ENCODE measurements at places on chromosomes 7 and 10. TPM values are rescaled to one million over a fixed set of nuclear protein-coding genes. Genes with fewer than 3 reads are reported as not detected.

The ARHGEF35 gene
- total RNA-seq = 14.9 TPM

The SPDYE11 gene
- total RNA-seq = 0.11 TPM

The C10orf67 gene
- 0.11 TPM for total RNA-seq

The ANKRD61 gene
- 0.29 TPM for total RNA-seq

The FOXI2 gene
- total RNA-seq = not detected

DNA sequence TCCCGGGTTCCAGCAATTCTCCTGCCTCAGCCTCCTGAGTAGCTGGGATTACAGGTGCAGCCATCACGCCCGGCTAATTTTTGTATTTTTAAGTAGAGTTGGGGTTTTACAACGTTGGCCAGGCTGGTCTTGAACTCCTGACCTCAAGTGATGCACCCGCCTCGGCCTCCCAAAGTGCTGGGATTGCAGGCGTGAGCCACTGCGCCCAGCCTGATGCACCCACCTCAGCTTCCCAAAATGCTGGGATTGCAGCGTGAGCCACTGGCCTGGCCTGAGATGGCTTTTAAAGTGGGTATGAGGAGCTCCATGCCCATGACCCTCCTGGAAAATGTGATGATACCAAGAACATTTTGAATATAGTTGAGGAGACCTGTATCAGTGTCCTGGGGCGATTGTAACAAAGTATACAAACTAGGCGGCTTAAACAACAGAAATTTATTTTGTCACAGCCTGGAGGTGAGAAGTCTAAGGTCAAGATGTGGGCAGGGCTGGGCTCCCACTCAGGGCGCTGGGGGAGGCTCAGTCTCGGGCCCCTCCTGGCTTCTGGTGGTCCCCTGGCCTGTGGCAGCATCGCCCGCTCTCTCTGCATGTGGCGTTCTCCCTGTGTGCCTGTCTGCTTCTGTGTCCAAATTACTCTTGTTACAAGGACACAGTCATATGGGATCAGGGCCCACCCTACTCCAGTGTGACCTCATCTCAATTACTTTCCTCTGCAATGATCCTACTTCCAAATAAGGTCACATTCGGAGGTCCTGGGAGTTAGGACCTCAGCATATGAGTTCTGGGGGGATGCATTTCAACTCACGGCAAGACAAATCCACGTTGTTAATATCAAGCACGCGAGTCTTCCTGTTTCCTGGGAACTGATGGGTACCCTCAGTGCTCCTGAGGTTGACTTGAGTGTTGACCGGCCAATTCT lies 108.8 kb downstream of the ACTR3B start:
- DNase-seq = no peak
- no peak overlapping the region for H3K27ac ChIP-seq
- no peak overlapping the region for H3K4me3 ChIP-seq
- no peaks in the 10 kb centered on the region for H3K27me3 ChIP-seq

DNA sequence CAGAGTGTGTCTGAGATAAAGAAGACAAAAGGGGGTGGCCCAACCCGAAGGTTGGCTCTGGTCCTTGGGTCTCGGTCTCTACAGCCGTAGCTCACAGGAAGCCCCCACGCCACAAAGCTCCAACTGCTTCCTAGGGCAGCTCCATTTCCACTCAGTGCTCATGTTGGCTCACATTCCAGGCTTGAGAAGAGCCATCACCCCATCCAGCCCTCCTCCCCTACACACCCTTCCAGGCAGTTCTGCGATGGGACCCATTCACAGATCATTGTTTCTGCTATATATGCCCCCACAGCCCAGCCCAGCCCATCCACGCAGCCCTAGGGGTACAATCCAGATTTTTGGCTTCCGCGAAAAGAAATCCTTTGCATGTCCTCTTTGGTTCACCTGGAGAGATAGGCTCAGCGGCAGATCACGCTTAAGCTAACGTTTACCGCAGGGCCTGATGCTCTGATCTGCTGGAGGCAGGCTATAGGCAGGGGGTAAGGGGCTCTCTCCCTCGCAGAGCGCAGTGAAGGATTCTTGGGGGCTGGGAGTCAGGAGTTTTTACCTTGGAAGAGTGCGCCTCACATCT lies 6.2 kb upstream of the HOXA11 start:
- peak overlapping the region; percentile 80 for H3K27ac ChIP-seq
- H3K27me3 ChIP-seq = peaks cover 96% of the 10 kb centered on the region
- no peak for DNase-seq
- H3K4me1 ChIP-seq = peaks cover 55% of the 10 kb centered on the region
- no peak overlapping the region for H3K4me3 ChIP-seq

DNA sequence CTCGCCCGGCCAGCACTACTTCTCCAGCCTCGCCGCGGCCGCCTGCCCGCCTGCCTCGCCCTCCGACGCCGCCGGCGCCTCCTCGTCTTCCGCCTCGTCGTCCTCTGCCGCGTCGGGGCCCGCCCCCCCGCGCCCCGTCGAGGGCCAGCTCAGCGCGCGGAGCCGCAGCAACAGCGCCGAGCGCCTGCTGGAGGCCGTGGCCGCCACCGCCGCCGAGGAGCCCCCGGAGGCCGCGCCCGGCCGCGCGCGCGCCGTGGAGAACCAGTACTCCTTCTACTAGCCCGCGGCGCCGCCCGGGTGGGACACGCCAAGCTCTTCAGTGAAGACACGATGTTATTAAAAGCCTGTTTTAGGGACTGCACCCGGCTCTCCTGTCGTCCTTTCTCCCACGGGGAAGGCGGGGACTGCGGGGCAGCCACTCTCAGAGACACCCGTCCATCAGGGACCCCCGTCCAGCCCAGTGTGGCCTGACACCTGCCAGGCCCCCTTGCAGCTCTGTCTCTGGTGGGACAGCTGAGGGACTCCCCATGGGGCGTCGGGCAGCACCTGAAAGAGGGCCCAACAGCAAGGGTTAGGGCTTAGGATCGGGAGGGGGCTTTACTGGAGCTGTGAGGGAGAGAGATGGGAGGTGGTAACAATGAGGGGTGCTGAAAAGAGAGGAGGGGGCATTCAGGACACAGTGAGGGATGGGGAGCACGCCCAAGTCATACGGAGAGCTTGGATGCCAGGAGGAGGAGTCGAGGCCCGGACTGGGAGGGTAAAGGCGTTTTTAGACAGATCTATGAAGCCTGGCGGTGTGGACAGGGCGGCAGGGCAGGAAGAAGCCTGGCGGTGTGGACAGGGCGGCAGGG lies 34.7 kb downstream of the SPDYE6 start:
- DNase-seq = no peak
- no peaks in the 10 kb centered on the region for H3K4me1 ChIP-seq
- peaks cover 16% of the 10 kb centered on the region for H3K27me3 ChIP-seq
- no peak overlapping the region for H3K4me3 ChIP-seq

GRCh38 chr7:35816514-35816913 lies 15.7 kb downstream of the SEPTIN7 start:
- H3K4me3 ChIP-seq = no peak overlapping the region
- DNase-seq = no peak
- peaks cover 2% of the 10 kb centered on the region for H3K4me1 ChIP-seq
- H3K27me3 ChIP-seq = no peaks in the 10 kb centered on the region

GRCh38 chr10:21514818-21515351 lies 10.6 kb downstream of the SKIDA1 start:
- no peaks in the 10 kb centered on the region for H3K36me3 ChIP-seq
- H3K4me3 ChIP-seq = peak overlapping the region; percentile 83
- H3K27ac ChIP-seq = peak overlapping the region; percentile 96
- H3K27me3 ChIP-seq = no peaks in the 10 kb centered on the region

- H3K36me3 ChIP-seq = no peaks in the 10 kb centered on the region
- no peak for DNase-seq
- no peak overlapping the region for H3K4me3 ChIP-seq
- no peaks in the 10 kb centered on the region for H3K27me3 ChIP-seq
These were observed 8.3 kb upstream of the SLC25A13 start for GRCh38 chr7:96330193-96330592.

- no peak overlapping the region for H3K4me3 ChIP-seq
- H3K27ac ChIP-seq = peak overlapping the region; percentile 56
- H3K36me3 ChIP-seq = no peaks in the 10 kb centered on the region
- H3K4me1 ChIP-seq = peaks cover 14% of the 10 kb centered on the region
- H3K27me3 ChIP-seq = peaks cover 8% of the 10 kb centered on the region
These were observed 549 bp downstream of the GPNMB start for GRCh38 chr7:23247046-23247602.

DNA sequence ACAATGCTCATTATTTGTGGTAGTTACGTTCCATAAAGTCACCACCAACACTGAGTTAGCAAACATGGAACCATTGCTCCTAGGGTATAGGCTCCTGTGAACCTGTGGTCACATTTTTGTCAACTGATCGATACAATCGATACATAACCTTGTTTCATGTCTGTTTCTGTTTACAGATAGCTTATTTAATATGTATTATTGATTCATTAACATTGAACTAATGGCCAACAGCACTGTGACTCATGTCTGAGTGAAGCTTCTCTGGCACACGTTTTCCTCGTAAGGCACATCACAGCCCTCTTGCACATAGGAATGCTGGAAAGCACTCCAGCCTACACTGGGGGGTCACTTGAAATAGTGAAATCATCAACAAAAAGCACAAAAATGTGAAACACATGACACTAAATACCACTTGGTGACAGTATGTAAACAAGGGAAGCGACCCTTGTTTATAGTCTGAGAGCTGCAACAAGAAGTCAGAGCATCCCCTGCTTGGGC lies 27.0 kb downstream of the GHRHR start:
- H3K4me3 ChIP-seq = no peak overlapping the region
- peaks cover 10% of the 10 kb centered on the region for H3K4me1 ChIP-seq
- H3K36me3 ChIP-seq = no peaks in the 10 kb centered on the region
- H3K27ac ChIP-seq = no peak overlapping the region

DNA sequence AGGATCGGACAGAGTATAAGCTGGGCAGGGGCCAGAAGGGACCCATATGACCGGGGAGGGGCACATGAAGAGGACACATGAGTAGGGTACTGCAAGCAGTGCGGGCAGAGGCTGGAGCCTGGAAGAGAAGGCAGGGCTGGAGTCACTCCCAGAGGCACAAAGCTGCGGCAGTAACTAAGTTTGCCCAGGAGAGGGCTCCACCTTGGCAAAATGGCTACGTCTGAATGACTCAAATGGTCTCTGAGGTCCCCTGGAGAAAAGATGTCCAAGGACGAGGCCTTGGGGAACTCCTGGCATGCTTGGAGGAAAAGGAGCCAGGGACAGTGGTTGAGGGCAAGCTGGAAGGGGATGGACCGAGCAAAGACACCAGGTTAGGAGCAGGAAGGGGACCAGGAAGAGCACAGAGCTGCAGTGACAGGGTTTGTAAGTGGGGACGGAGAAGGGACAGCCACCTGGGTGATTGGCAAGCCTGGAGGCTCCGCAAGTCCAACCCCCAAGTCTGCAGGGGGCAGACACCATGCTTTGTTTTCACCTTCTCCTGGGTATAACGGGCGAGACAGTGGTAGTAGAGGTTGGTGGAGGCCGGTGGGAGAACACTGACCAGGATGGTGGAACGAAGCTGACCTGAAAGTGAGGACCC lies 43.1 kb upstream of the LBX1 start:
- peaks cover 51% of the 10 kb centered on the region for H3K27me3 ChIP-seq
- H3K4me3 ChIP-seq = no peak overlapping the region
- H3K4me1 ChIP-seq = peaks cover 6% of the 10 kb centered on the region
- H3K36me3 ChIP-seq = no peaks in the 10 kb centered on the region

DNA sequence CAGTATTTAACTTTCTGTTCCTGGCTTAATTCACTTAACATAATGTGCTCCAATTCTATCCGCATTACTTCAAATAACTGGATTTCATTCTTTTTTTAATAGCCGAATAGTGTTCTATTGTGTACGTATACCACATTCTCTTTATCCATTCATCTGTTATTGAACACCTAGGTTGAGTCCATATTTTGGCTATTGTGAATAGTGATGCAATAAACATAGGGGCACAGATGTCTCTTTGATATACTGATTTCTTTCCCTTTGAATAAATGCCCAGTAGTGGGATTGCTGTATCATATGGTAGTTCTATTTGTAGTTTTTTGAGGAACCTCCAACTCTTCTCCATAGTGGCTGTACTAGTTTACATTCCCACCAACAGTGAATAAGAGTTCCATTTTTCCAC lies 25.5 kb upstream of the TSPAN33 start:
- H3K27ac ChIP-seq = no peak overlapping the region
- DNase-seq = no peak
- no peaks in the 10 kb centered on the region for H3K4me1 ChIP-seq

DNA sequence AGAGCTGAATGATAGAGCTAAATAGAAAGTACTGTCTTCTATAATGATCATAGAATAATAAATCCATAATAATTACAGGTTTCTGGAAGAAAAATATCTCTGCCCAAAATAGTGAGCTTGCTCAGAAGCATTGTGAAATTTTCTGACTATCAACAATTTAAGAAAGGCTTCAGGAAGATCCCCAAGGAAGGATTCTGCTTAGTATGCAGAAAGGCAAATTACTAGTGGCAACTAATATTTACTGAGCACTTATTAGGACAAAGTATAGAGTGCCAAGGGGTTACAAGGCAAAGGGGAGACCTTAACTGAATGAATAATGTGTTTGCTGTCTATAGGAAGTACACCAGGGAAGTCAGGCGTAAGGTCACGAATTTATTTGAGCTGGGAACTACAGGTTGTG lies 158.1 kb upstream of the LRRTM3 start:
- no peaks in the 10 kb centered on the region for H3K4me1 ChIP-seq
- H3K4me3 ChIP-seq = no peak overlapping the region
- H3K27ac ChIP-seq = no peak overlapping the region
- DNase-seq = no peak
- H3K36me3 ChIP-seq = no peaks in the 10 kb centered on the region
- peaks cover 6% of the 10 kb centered on the region for H3K27me3 ChIP-seq

DNA sequence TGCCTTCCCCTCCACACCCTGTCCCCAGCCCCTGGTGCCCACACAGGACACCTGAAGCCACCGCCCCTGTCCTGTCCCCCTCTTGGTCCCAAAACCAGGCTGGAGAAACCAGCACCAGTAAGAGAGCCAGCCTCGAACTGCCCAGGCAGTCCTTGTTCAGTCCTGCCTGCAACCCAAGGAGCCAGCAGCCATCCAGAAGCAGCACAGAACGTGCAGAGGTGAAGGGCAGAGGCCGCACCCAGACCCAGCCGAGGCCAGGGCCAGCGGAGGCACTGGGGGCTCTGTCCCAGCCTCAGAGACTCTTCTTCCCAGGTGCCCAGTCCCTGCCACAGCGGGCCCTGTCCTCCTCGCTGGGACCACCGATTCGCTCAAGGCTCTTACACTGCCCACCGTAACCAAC lies 23.3 kb upstream of the CNPY1 start:
- no peak for DNase-seq
- no peaks in the 10 kb centered on the region for H3K36me3 ChIP-seq
- H3K4me1 ChIP-seq = no peaks in the 10 kb centered on the region
- H3K4me3 ChIP-seq = no peak overlapping the region
- peaks cover 20% of the 10 kb centered on the region for H3K27me3 ChIP-seq
- H3K27ac ChIP-seq = no peak overlapping the region

- peaks cover 71% of the 10 kb centered on the region for H3K4me1 ChIP-seq
- H3K4me3 ChIP-seq = no peak overlapping the region
- no peaks in the 10 kb centered on the region for H3K36me3 ChIP-seq
- no peak for DNase-seq
These were observed 17.5 kb downstream of the PWWP2B start for GRCh38 chr10:132414402-132415016.

GRCh38 chr10:28280652-28281051 lies 22.2 kb downstream of the MPP7 start:
- H3K36me3 ChIP-seq = no peaks in the 10 kb centered on the region
- H3K4me3 ChIP-seq = no peak overlapping the region
- H3K27me3 ChIP-seq = no peaks in the 10 kb centered on the region
- DNase-seq = no peak
- peaks cover 39% of the 10 kb centered on the region for H3K4me1 ChIP-seq
